ENCODE measurements at places on chromosomes 13 and 19.

GRCh38 chr19:18969931-18970659, 29.1 kb upstream of the HOMER3 start:
- no peak for DNase-seq

DNA sequence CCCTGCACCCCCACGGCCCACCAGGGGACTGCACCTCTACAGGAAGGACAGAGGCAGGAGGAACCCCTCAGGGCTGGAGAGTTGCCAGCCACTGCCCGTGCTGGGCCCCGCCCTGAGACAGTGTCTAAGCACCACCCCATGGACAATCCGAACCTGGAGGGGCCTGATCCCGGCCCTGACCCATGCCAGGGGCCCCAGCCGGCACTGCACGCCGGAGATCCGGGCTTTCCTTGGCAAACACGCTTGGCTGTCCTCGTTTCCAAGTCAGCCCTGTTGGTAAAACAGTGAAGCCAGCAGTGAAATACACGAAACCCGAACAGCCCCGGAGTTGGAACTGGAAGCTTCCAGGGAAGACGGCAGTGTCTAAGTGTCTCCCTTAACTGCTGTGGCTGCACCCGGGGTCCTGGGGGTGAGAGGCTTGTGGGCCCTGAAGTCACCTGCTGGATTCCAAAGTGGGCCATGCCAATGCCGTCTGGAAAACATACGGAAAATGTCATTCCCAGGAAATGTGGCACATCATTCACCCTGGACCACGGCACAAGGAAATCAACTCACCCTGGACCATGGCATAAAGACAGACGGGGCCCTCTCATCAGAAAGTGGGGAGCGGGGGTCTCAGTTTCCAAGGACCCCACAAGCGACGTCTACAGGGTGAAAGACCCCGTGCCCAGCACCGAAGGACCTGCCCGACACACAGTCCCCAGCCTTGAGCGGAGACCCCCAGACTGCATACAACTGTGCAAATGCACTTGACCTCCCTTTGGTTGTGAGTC, 30.9 kb downstream of the RASA3 start:
- DNase-seq, result no peak

DNA sequence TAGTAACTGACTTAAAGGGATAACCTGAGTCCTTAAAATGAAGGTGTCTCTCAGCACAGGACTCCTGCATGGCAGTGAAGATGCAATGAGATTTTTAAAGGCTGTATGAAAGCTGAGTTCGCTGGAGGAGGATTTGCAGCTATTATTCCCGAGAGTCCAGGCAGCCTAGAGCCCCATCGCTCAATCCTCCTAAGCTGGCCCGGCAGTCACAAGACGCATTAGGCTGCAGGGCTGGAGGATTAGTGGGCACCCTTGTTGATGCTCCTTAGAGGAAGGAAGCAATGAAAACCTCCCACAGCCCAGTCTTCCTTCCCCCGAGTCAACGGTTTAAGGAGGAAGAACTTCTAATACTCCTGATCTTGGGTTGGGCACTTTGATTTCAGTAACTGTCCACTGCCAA, 239.5 kb downstream of the EFNB2 start:
- no peak for DNase-seq

- peak; percentile 42 for DNase-seq
Observed at GRCh38 chr19:10270180-10270615, 722 bp upstream of the ICAM1 start.

DNA sequence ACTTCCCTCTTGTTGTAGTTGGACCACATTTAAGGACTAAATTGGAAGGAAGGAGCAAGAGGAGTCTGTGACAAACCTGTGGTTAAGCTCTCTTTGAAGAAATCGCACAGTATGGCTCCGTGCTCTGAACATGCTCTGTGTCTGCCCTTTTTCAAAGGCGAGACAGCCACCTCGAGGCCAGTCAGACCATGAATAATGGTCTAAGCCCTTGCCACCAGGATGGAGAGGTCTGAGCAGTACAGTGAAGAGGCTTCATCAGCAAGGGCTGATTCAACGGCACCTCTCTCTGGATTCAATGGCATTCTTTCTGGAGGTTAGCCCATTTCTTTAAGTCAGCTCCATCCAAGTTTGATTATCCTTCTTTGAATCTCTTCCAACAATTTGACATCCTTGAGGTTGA, 30.9 kb downstream of the FAM216B start:
- no peak for DNase-seq

GRCh38 chr19:1064661-1065605, 2.0 kb upstream of the ARHGAP45 start:
- DNase-seq, result peak; percentile 80

- no peak for DNase-seq
Observed at GRCh38 chr19:7820588-7820987, 9.4 kb upstream of the EVI5L start.

DNA sequence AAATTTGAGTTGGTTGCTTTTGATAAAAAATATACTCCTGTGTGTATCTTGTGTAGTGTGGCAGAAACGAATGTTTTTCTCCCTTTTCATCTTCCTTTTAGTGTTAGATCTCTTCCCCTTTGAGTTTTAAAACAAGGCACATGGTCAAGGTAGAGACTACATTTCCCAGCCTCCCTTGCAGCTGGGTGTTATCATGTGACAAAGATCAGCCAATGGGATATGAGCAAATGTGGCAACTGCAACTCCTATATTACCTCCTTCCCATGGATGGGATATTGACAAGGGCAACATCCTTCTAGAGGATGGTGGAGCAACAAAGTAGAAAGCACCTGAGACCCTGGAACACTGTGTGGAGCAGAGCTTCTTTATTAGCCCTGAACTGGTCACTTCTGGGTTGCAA, 42.4 kb downstream of the ADGRE3 start:
- no peak for DNase-seq

GRCh38 chr13:29702912-29703351, 107.4 kb upstream of the SLC7A1 start:
- no peak for DNase-seq

- DNase-seq, result peak; percentile 94
Observed at GRCh38 chr13:45464687-45465453, at the start of gene COG3. Gene COG3 (plus strand): TSS chr13:45464939. CDS start chr13:45465037, 98 bp downstream.

GRCh38 chr13:30810261-30810701, 74.9 kb downstream of the ALOX5AP start:
- no peak for DNase-seq

DNA sequence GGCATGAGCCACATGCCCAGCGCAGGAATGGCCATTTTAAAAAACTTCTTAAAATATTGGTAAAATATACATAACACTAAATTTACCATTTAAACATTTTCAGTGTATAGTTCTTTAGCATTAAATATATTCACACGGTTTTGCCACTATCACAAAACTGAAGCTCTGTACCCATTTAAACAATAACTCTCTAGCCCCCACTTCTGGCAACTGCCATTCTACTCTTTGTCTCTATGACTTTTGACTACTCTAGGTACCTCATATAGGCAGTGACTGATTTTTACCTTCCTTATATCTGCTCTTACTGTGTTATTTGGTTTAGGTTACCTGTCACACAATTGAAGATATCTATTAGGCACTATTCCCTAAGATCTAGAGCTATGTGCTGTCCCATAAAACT, 2.3 kb upstream of the KBTBD7 start:
- no peak for DNase-seq

DNA sequence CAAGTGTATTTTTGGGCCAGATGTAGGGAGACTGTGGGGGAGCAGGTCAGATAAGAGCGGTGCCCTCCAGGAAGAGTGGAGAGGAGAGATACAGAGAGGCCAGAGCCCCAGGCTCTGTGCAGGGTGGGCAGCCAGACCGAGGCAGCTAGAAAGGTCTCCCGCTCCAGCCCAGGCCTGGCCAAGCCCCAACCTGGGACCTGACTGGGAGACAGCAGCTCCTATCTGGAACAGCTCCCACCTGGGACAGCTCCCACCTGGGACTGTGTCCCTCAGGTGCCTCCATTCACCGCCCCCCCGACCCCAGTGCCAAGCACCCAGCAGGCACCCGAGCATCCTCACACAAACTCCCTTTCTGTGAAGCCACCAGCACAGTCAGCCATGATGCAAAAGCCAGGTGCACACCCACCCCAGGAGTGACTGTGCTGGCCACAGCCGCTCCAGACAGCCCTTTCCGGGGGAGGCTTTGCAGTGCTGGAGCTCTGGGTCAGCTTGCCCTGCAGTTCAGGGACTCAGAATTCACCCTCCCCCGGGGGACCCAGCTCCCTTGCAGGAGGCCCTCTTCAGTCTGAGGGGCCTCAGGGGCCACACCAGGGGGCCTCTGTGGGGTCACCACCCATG, 2.1 kb upstream of the GRTP1 start:
- no peak for DNase-seq

DNA sequence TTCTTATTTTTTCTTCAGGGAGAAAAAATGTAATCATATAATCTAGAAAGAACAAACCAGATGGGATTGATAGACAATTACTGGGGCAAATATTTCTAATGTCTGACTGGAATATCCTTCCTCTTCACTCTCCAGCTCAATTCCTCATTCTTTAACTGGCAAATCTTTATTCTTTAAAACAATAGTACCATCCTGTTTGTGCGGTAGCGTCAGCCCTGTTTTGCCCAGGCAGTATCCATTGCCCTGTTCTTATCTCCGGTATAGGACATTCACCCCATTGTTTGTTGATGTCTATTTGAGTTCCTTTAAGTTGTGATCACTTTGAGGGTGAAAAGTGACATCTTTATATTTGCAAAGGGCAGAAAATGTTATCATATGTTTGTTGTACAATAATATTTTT, 185.4 kb downstream of the POSTN start:
- no peak for DNase-seq

- no peak for DNase-seq
Observed at GRCh38 chr19:30317403-30317802, 54.8 kb upstream of the ZNF536 start.

DNA sequence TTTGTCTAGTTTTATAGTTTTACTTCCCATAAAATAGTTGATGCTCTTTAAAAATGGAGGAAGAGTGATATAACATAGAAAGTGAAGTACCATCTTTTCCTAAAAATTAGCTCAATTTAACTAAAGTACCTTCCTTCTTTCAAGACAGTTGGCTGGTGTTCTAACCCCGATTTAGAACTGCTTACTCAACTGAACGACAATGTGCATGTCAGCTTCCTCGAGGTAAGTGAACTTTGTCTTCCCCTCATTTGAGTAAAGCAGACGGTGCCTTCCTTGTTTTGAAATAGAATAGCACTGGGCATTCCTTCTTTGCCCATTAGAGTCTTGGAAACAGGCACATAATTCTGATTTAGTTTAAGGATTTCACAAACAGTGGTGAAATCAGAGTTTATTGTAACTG, 1519.2 kb downstream of the EFNB2 start:
- DNase-seq, result no peak

- no peak for DNase-seq
Observed at GRCh38 chr13:33167491-33167890, 118.1 kb downstream of the STARD13 start.

DNA sequence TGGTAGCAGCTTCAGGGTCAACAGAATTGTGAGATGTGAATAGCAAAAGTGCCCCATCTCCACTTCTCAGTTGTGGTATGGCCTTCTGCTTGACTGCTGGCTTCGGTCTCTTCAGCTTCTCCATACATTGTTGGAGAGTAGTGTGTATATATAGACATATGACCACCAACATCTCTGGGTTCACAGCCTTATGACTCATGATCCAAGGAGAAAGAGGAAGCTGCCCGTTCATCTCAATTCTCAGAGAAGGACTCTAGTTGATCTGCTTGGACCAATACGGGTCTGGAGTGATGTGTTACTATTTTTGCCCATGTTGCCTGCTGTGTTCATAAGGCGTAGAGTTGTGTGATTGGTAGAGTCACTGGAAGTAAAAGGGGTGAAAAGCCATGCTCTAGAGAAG, 3.6 kb upstream of the COMMD6 start:
- DNase-seq, result no peak

GRCh38 chr13:76892488-76892887, 6.3 kb upstream of the KCTD12 start:
- DNase-seq, result no peak

DNA sequence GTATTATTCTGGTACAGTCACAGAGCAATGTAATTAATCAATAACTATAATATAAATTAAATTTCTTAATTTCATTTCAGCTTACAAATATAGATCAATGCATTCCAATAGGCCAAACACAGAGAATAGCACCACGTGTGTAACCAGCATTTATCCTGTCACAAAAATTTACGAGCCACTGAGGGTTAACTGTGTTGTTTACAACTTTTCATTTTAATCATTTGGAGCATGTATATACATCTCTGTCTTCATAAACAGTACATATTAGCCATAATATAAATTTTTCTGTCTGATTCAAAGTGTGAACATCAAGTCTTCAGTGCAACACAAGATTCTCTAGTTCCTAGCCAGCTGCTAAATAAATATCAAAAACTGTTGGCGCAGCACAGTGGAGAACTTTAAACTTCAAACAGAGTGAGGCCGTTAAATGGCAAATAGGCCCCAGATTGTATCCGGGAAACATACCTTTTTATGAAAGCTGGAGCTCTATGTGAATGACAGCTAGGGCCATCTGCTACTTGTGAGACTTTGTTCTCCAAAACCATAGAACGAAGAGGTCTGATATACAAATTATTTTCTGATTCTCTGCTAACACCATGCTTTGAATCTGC, 105.1 kb downstream of the TBC1D4 start:
- no peak for DNase-seq

DNA sequence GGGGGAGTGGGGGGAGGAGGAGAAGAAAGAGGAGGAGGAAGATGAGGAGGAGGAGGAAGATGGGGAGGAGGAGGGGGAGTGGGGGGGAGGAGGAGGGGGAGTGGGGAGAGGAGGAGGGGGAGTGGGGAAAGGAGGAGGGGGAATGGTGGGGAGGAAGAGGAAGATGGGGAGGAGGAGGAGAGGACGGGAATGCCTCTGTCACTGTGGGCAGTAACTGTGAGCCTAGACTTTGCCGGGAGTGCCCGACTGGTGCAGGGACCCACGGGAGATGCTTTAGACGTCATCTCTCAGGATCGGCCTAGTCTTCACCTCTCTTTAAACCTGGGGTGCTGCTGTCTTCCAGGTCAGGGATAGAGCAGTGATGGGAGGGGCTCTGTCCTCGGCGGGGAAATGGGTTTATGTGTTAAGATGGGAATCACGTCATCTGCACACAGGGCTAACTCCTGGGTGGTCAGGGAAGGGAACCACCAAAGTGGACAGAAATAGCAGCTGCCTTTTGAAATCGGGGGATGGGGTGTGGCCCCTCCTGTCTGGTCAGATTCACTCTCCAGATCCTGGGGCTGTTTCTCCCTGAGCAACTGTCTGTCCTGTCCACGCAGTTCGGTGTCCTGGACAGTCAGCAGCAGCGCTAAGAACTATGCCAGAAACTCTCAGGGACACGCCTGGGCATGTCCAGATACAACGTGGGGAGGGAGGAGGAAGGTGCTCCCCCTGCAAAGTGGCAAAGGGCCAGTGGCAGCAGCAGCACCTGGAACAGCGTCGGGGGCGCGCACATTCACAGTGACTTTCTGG, 26.9 kb downstream of the GAS6 start:
- DNase-seq, result no peak

GRCh38 chr13:51770160-51770559, 33.8 kb downstream of the DHRS12 start:
- DNase-seq, result no peak

DNA sequence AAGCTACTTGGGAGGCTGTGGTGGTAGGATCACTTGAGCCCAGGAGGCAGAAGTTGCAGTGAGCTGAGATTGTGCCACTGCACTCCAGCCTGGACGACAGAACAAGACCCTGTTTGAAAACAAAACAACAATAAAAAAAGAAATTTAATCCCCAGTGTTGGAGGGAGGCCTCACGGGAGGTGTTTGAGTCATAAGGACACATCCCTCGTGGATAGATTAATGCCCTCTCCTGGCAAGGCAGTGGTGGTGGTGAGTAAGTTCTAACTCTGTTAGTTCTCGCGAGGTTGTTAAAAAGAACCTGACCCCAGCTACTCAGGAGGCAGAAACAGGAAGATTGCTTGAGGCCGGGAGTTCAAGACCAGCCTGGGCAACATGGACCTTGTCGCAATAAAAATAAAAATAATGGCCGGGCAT, 27.6 kb upstream of the SIN3B start:
- DNase-seq, result no peak

GRCh38 chr13:76129305-76130000, 493.3 kb downstream of the LMO7 start:
- no peak for DNase-seq
